ENCODE measurements at places on chromosomes 16 and 17.

GRCh38 chr16:31331807-31332301 is 23.1 kb upstream of the ITGAX start:
- no peak for DNase-seq

DNA sequence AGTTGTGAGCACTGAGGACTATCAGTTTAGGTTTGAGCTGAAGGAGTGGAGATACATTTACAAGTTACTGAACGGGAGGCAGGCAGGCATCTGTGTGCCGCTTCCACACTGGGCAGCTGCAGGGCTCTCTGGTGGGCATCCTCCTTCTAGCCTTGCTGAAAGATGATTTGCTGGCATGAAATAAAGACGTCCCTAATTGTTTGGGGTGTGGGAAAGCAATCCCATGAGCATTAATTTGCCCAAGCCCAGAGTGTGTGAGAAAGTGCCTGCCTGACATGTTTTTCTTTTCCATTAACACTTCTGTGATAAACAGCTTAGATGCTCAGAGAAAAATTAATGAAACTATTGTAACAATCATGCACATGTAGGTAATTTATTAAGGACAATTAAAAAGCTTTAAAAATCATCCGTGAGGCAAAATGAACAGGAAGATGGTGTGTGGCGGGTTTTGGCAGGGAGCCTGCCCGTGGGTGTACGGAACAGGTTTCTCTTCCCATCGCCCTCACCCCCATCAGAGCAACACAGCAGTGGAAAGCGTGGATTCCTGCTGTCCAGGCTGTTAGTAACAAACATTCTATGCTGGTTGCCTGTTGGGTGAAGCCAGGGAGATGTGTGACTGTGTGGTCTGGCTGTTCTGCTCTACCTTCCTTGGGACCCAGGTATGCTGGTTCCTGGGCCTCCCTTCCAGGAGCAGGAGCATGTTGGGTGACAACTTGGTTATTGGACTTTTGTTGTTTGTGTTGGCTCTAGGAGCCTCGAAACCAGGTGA is 191.9 kb downstream of the MSI2 start:
- no peak for DNase-seq

- no peak for DNase-seq
Observed at GRCh38 chr17:48868916-48869500, 23.6 kb upstream of the ATP5MC1 start.

- DNase-seq = no peak
Observed at GRCh38 chr17:74843352-74843627, 16.4 kb downstream of the GRIN2C start.

- no peak for DNase-seq
Observed at GRCh38 chr17:72665852-72666851, 426.3 kb downstream of the SLC39A11 start.

- no peak for DNase-seq
Observed at GRCh38 chr16:66226762-66227161, 139.7 kb upstream of the CDH5 start.

- no peak for DNase-seq
Observed at GRCh38 chr17:42055496-42055895, 5.1 kb upstream of the C17orf113 start.

DNA sequence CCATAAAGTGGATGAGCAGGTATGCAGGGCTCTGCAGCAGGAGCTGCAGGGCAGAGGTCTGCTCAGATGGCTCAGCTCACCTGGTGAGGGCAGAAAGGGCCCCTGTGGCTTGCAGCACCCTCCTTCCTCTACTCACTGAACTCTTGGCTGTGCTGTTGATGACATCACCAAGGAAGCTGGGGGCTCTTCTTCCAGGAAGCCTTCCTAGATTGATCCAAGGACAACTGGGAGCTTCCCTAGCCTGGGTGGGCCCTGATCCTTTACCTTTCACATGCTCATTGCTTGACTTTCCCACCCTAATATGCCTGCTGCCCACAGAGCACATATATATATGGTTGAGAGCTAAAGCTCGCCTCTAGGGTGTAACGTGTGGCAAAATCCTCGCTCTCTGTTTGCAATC is 2.5 kb downstream of the KIF19 start:
- DNase-seq = no peak

- no peak for DNase-seq
Observed at GRCh38 chr16:85126705-85127378, 14.6 kb upstream of the CIBAR2 start.

DNA sequence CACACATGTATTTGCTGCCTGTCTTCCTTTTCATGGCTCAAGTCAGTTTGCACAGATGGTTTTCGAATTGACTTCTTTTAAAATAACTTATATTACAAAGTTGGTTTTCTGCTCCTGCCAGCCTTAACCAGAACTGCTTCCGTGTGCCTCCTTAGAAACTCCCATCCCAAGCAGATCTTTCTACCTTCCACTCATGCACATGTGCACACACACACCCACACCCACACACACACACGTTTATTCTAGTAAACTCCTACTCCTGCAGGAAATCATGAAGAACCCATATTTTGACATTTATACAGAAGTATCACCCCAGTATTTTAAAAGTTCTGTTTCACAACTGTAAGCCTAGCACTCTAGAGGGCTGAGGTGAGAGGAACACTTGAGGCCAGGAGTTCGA is 329.5 kb upstream of the SOX9 start:
- no peak for DNase-seq

DNA sequence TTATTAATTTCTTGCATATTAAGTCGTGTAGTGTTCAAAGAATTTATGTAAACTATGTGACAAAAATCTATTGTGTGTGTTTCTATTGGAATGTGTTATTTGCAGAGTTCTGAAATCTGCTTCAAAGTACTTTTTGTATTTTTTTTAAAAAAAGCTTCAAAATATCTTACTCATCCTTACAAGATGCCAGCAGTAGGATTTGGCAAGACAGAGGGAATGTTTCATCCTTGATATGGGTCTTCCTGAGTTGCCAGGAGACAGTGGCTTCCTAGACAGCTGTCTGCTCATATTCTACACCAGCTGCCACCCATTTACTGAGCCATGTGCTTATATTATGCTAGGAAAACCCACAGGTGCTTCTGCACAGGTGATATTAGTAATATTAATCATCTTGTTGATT is 36.4 kb downstream of the EFCAB5 start:
- no peak for DNase-seq

GRCh38 chr16:25966172-25967097 is 274.7 kb downstream of the HS3ST4 start:
- DNase-seq = no peak

GRCh38 chr16:89678258-89678657 is 8.2 kb upstream of the CDK10 start:
- DNase-seq = no peak

DNA sequence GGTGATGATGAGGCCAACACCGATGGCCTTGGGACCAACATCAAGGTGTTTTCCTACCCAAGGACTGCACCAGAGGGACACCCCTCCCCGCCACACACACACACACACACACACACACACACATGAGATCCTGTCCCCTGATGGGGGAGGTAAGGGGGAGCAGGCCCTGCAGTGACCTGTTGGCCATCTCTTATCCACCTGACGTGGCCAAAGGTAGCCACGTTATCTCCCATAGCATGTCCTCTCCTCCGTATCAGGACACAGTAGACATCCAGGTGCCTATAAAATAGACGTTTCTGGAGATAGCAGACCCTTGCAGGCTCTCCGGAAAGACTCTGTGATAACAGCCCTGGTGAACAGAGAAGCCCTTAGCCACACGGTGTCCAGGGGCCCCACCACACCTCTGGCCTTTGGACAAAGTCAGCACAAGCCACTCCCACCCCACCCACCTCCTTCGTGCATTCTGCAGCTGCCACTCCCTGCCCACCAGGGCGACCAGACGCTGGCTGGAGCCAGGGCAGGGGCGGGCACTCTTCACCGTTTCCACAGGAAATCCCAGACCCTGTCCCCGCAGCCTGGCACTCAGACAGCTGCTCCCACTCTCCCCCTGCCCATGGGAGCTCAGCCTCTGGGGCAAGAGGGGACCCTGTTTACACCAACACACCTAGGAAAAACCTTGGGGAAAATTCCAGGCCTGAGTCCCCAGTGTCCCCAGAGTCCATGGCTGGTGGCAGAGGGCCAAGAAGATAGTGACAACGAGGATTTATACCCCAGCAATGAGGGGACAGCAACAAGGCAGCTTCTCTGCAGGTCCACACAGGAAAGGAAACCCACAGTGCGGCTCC is 15.4 kb upstream of the ENPP7 start:
- DNase-seq = no peak

- no peak for DNase-seq
Observed at GRCh38 chr17:36899250-36900159, 37.8 kb upstream of the LHX1 start.

GRCh38 chr17:18143044-18143936 is 34.7 kb downstream of the MYO15A start:
- no peak for DNase-seq

DNA sequence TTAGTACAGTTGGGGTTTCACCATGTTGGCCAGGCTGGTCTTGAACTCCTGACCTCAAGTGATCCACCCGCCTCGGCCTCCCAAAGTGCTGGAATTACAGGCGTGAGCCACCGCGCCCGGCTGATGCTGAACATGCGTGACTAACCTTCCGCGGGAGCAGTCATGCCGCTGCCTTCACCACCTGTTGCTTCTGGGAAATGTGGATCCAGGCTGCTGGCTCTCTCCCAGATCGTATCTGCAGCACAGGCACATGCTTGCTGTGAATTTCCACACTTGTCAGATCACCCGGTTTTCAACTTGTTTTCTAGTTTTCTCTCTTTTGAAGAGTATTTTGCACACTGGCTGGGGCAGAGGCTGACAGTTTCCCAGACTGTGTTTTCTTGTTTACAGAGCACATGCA is 97.9 kb downstream of the ADCY9 start:
- DNase-seq = no peak

GRCh38 chr17:82051776-82052637 is at the start of the genes GPS1 and RFNG:
TSS of gene GPS1 (plus strand) at chr17:82051898. CDS start at chr17:82051932, 34 bp downstream.
TSS of gene RFNG (minus strand) at chr17:82051811. CDS start at chr17:82051766, 45 bp downstream.
- peak; percentile 75 for DNase-seq

- no peak for DNase-seq
Observed at GRCh38 chr16:55357241-55357640, 33.2 kb downstream of the IRX6 start.

- DNase-seq = no peak
Observed at GRCh38 chr16:11848842-11849241, 2.5 kb downstream of the RSL1D1 start.

DNA sequence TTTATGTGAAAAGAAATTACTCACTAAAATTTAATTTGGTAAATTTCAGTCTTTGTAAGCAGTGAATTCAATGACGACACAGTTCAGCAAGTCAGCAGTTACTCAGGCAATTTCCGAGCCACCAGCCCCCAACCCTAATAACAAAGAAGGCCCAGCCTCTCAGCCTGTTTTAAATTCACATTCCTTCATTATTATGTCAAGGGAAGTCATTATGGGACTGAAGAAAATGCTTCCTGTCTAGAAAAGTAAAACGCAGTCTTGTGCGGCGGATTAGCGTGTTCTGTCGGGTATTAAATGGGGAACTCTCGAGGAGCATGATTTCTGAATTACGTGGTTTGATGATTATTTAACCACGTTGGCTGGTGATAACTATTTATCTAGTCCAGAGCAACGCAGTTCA is 177.6 kb downstream of the AIPL1 start:
- DNase-seq = no peak

- DNase-seq = no peak
Observed at GRCh38 chr17:20823905-20824304, 218.9 kb downstream of the USP22 start.

DNA sequence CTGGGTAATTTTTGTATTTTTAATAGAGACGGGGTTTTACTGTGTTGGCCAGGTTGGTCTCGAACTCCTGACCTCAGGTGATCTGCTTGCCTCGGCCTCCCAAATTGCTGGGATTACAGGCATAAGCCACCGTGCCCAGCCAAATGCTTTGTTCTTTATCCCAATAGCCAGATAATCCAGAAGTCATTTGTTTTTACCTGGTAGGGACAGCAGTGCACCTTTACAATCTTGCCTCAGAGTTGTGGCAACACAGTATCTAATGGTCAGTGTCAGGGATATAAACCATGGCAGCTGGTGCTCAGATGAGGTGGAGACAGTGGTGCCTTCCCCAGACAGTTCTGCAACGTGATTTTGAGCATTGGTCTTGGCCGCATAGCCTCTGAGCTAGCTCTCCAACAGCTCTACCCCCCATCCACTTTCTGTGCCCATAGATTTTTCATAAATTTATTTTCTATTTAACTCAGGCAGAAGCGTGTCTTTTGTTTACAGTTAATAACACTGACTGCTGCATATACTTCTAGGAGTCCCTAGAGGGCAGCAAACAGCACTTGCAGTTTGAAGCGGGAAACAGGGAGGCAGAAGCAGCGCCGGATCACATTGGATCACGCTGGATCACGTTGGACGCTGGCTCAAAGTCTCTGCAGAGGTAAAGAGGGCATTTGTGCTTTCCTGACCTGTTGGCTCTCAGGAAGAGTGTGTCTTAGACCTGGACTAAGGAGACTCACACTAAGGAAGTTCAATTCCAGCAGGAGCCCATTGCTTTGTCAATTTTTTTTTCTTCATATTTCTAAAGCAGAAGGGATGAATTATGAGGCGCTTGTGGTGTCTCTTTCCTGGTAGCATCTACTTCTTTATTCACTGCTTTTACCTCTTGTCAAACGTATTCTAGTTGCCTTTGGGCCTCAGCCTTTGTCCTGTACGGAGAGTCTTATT is 5.1 kb upstream of the GGT6 start:
- DNase-seq = peak; percentile 31

GRCh38 chr17:15967706-15968399 is 22.9 kb downstream of the ADORA2B start:
- no peak for DNase-seq

DNA sequence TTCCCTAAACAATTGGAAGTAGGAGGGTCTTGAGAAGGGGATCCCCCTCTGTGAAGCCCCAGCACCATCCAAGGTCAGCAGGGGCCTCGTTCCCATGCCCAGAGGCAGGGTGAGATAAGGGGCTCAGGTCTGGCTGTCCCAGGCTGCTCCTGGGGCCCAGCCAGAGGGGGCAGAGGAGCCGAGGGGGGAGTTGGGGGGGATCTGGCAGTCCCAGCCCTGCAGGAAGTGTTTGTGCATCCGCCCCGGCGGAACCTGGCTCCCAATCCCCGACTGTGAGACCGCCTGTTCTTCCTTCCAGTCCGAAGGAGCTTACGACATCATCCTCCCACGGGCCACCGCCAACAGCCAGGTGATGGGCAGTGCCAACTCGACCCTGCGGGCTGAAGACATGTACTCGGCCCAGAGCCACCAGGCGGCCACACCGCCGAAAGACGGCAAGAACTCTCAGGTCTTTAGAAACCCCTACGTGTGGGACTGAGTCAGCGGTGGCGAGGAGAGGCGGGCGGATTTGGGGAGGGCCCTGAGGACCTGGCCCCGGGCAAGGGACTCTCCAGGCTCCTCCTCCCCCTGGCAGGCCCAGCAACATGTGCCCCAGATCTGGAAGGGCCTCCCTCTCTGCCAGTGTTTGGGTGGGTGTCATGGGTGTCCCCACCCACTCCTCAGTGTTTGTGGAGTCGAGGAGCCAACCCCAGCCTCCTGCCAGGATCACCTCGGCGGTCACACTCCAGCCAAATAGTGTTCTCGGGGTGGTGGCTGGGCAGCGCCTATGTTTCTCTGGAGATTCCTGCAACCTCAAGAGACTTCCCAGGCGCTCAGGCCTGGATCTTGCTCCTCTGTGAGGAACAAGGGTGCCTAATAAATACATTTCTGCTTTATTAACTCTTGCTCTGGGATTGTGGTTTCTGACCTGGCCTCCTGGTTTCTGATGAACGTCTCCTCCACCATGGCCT is 14.9 kb downstream of the GPRC5C start:
- no peak for DNase-seq

- DNase-seq = no peak
Observed at GRCh38 chr17:80774643-80775281, 216.9 kb upstream of the CHMP6 start.

Measured in memory B cell (primary cell).